ENCODE measurements at places on chromosomes 6 and 20.

- DNase-seq, result peak; percentile 48
These were observed 675 bp upstream of the TRERF1 start for GRCh38 chr6:42452171-42453030.

DNA sequence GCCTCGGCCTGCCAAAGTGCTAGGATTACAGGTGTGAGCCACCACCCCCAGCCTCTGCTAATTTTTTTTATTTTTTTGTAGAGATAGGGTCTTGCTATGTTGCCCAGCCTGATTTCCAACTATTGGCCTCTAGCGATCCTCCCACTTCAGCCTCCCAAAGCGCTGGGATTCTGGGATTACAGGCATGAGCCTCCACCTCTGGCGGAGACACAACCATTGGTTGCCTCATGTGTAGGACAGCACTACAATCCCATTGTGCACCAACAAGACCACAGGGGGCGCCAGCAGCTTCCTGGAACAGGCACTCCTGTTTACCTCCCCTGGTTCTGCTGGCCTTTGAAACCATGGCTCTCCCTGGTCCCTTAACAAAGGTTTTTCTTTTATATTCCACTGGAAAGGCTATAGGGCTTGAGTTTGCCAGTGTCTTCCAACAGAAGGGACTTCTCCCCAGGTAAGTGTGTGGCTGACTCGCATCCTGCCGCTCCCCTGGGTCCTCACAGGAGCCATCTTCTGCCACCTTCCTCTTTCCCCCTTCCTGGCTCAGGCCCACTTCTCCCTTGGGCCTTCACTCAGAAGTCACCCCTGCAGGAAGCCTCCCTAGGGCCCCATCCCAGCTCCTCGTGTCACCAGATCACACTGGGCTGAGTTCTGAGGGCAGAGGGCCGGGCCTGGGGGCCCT lies 39.2 kb upstream of the TLDC2 start:
- DNase-seq, result peak; percentile 65

GRCh38 chr6:113805811-113806495 lies 51.2 kb upstream of the MARCKS start:
- DNase-seq, result no peak

DNA sequence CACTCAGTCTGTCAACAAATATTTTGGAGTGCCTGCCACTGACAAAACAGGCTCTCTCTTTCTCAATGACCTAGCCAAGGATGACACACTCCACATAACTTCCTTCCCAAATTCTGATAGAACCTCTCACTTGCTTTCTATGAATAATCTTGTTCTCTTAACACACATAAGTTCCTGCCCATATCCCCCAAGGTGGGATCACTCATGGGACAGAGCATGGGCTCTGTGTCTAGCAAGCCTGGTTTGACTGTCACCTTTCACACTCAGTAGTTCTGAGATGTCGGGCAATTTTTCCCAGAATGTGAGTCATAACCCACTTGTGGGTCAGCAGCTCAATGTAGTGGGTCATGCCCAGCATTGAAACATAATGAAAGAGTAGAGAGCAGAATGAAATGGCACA lies 78.1 kb downstream of the LRFN2 start:
- no peak for DNase-seq

GRCh38 chr6:144853603-144854002 lies 568.5 kb downstream of the UTRN start:
- DNase-seq, result no peak

DNA sequence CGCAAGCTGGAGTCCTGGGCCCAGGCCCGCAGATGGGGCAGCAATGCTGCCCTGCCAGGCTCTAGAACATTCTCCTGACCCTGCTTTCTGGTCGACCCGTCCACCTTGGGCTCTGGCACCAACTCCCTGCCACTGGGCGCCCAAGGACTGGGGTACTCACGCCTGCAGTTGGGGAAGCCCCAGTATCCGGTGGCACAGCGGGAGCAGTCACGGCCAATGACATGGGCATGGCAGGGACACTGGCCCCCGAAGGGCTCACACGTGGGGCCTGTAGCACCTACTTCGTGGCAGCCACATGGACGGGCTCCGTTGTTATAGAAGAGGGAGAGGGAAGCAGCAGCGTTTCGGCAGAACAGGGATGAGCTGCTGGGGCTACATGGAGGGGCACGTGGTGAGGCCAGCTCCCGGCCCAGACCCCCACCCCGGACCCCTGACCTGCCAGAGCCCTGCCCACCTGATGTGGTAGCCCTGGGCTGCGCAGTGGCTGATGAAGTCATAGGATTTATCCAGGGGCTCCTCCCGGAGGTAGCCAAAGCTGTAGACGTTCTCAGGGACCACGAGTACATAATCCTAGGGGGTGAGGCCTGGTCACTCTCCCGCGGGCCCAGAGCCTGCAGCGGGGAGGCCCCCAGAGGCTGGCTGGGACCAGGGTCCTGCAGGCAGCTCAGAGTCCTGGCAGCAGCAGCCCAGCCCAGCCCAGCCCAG lies 26.0 kb downstream of the ADRM1 start:
- DNase-seq, result no peak

DNA sequence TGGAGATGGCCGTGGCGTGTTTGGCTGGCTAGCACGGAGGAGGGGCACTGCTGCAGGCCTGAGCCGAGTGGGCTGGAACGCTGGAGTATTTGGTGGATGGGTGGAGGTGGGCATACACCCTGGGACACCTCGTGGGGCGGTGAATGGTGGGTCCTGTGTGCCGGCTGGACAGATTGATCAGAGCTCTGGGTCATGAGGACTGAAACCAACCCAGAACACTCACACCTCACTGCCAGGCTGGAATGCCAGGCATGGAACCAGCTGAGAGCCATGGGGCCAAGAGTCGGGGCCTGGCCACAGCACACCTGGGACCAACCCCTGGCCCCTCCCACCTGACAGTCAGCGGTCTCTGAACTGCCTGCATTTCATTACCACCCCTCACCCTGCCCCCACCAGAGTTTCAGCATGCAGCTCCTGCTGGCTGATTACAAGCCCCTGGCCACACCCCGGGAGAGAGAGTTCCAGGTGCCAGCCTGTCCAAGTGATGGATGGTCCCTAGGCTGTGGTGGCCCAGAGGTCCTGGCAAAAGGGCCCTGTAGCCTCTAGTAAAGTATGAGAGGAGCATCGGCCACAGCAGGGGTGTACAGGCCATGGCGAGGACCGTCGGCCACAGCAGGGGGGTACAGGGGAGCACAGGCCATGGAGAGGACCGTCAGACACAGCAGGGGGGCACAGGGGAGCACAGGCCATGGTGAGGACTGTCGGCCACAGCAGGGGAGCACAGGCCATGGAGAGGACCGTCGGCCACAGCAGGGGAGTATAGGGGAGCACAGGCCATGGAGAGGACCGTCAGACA lies 3.3 kb downstream of the NPBWR2 start:
- no peak for DNase-seq

GRCh38 chr20:14208956-14209355 lies 128.5 kb downstream of the FLRT3 start:
- DNase-seq, result no peak

DNA sequence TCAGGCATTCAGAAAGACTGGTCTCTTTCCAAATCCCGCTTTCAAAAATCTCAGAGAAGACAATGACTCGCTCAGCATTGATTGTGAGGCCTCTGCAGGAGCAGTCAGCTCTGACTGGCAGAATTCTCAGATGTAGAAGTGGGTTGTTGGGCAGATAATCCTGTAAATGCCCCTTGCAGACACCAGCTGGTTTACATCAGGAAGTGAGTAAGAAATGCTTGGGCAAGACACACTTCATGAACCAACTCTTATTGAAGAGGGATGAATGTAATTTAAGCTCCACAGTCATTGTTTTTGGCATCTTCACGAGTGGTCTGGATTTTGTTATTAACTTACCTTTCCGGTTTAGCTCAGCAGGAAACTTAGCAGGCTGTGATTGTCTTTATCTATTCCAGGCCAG lies 166.6 kb downstream of the PLCB4 start:
- DNase-seq, result no peak

DNA sequence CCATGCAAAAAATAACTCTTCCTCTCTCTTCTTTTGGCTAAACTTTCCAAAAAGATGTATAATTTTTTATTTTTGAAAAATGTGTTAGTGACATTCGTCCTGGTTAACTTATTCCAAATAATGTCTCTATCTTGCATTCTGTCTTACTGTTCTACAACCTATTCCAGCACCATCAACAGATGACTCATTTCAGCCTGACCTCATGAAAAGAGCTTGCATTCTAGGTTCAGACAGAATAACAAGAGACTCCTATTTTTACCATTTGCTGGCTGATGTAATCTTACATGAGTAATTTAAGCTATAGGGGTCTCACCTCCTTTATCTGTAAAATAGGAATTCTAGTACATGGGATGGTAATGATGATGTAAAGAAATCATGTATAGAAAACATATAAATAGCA lies 109.0 kb downstream of the FUT9 start:
- no peak for DNase-seq

- no peak for DNase-seq
These were observed 93.0 kb downstream of the TCP11 start for GRCh38 chr6:35048031-35048613.

- DNase-seq, result no peak
These were observed 708.8 kb upstream of the MAN1A1 start for GRCh38 chr6:120058410-120058809.

DNA sequence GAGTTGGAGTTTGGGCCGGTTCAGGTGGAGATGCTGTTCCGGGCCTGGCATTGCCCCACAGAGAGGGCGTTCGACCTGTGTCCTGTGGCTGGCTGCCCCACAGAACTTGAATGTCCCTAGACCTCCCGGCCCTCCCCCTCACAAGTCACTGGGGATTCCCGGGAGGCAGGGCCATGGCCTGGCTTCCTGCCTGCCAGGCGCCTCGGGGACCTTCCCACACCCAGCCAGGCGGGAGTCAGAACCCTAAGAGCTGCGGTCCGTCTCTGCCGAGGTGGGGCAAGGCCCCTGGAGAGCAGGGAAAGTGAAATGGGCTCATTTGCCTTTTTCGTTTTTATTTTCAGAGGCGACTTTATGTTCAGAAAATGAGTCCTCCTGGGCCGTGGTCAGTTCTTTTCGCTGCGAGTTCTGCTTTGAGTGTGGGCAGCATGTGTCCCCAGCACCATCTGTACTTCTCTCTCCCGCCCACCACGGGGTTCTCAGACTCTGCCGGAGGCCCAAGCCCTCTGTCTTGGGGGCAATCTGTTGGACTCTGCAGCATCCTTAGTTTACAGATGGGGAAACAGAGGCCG lies 8.5 kb downstream of the RBM38 start:
- DNase-seq, result no peak

DNA sequence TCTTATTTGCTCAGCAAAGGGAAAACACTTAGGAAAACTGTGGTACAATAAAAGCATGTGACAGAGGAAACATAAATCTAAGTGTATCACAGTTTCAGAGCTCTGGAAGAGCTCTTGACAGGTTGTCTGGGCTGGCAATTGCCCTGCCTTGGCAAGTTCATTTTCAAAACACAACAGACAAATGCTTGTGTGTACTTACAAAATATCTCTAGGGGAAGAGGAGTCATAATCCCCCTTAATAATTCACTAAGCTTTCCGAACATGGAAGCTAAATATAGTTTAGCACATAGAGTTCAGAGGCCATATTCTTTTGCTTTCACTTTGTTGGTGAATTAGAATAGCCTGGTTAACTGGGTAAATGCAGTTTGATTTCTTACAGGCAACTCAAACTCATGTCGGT lies 211.6 kb upstream of the THEMIS start:
- DNase-seq, result peak; percentile 79

DNA sequence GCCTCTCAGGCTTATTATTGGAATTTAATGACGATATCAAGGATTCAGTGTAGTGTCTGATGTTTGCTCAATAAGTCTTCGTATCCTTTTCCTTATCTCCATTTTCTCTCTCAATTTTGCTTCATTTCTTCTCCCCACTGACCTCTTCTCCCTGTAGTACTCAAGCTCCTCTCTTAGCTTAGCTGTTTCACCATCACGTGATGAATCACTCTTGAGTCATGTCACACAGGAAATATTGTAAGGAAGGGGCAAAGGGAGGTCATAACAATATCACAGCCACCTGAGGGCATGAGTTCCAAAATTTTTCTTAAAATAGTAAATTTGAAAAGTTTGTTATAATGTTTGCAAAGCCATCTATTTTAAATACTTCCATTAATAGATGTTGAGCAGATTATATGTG lies 392.2 kb upstream of the MARCKS start:
- DNase-seq, result peak; percentile 23

GRCh38 chr6:146916435-146917025 lies 287.7 kb upstream of the STXBP5 start:
- peak; percentile 75 for DNase-seq

- DNase-seq, result no peak
These were observed 236.6 kb upstream of the PDE10A start for GRCh38 chr6:165899611-165900010.

DNA sequence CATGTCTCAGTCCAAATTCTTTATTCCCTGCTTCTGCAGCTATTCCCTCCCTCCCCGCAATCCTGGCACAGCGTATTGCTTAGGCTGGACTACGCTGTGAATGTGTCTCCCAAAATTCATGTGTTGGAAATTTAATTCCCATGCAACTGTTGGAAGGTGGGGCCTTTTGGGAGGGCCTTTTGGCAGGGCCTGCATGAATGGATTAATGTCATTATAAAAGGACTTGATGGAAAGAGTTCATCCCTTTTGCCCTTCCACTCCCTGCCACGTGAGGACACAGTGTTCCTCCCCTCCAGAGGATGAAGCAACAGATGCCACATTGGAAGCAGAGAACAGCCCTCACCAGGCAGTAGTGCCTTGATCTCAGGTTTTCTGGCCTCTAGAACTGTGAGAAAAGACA lies 20.4 kb upstream of the NOTCH4 start:
- no peak for DNase-seq

DNA sequence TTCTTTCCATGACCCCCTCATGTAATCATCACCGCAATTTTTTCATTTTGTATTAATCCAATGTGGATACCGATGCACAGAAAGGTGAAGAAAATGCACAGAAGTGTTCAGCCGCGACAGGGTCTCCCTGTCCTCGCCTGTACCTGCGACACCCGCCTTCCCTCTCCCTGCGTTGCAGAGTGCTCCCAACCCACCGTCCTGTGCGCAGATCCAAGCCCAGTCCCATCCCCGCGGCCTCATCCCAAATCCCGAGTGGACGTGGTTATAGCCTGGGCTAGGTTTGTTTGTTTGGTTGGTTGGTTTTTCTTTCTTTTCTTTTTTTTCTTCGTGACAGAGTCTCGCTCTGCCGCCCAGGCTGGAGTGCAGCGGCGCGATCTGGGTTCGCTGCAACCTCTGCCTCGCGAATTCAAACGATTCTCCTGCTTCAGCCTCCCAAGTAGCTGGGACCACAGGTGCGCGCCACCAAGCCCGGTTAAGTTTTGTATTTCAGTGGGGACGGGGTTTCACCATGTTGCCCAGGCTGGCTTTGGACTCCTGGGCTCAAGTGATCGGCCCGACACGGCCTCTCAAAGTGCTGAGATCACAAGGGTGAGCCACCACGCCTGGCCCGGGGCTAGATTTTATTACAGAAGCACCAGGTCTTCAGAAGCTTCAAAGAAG lies 536 bp upstream of the RAET1G start:
- no peak for DNase-seq

GRCh38 chr20:57025261-57025660 lies 241.2 kb downstream of the BMP7 start:
- DNase-seq, result no peak

- no peak for DNase-seq
These were observed 35.7 kb upstream of the SCUBE3 start for GRCh38 chr6:35178012-35178411.

- no peak for DNase-seq
These were observed 129.9 kb downstream of the HFE start for GRCh38 chr6:26216886-26217713.

Measured in large intestine (tissue), 12 donors.